HS-5 (cell line): ENCODE measurements at places on chromosomes 13 and 19.

DNA sequence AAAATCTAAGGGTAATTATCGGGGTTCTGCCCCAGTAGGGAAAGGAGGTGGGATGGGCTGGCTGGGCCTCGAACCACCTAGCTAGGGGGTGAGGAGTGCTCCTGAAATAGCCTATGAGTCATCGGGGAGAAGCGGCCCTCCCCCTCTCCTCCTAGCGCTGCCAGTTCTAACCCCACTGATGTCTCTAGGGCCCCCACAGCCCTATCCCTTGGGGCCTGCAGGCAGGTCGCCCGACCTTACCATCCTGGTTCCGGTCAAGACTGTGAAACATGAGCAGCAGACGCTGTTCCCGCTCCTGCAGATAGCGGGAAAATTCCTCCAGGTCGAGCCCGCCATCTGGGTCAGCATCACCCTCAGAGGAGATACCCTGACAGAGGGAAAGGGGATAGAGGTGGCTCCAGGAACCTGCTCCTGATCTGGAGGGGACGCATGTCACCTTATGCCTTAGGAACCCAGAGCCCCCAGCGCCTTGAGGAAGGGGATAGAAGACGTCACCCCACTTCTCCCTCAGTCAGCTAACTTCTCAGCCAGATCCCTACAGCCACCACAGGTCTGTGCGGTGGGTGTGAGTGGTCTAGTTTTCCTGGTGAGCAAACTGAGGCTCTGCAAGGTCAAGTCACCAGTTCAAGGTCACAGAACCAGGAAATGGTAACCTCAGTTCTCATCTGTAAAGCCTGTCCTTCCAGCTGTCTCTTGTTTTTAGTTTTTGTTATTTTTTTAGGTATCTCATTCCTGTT lies 1.5 kb downstream of the SLC25A23 start:
- no peak for DNase-seq

DNA sequence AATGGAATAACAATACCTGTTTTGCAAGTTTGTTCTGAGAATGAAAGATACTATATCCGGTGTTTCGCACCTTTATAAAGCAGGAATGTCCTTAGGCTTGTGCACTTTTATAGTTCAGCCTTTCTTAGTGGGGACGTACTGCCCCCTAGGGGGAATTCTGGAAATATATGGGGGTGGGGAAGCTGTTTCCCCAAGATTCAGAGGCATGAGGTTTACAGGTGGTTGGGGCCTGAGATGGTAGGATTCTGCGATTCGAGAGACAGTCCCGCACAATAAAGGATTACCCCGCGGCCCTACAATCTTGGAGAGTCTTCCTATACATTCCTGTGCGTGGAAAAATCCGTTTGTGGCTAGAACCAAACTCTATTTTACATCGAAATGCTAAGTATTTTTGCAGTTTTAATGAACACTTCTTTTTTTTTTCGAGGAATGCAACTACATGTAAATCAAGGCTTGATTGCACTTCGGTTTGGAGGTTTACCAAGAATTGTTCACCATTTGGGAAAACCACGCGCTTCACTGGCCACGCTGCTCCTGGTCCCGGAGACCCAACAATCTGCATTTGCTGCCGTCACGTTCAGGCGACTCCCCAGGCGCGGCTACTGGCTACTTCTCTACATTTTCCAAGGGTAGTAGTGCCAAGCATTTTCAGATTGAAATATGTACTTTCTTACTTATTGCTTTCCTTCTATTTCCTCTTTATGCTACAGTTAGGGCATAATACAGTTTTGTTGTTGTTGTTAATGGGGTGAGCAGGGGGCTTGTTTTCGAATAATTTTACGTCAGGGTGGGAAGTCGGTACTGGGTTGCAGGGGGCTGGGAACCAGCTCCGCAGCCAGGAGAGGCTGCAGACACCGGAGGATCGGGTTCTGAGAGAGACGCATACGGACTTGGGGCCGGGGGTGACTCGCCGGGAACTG lies 830 bp downstream of the NEK5 start:
- DNase-seq: no peak

- DNase-seq: no peak
Measured at GRCh38 chr13:111503376-111503775, 182.9 kb downstream of the TEX29 start.

GRCh38 chr13:77222000-77222690 lies 104.7 kb downstream of the MYCBP2 start:
- no peak for DNase-seq

DNA sequence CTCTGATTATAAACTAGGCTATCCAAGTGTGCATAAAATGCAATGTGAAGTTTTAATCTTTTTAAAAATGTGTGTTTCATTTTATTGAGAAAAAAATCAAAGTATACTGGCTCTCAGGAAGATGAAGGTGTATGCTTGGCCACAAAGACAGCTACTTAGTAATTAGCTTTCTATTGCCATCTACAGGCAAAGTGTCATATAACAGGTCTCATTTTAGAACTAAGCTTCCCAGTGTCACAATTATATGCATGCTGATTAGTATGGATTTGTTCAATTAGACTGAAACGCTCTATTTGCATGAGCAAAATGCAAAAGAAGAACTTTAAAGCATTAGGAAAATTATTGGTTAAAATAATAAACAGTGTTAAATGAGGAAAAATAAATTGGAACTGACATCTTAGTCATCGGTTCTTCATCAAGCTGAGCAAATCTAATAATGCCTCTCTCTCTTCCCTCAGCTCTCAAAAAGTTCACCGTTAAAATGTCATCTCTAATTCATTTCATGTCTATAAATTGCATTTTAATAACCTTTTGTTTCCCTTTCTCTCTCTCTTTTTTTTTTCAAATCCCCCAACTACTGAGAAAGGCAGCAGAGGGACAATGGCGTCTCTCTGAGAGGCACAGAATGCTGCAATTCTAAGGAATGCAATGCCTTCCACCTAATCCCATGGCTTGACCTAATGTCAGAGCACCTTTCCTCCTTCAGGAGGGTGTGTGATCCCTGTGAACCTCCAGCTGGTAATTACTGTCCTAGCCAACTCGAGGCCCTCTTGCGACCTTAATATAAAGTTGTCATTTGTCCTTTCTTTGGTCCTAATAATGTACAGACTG lies 313.1 kb upstream of the MAB21L1 start:
- no peak for DNase-seq

DNA sequence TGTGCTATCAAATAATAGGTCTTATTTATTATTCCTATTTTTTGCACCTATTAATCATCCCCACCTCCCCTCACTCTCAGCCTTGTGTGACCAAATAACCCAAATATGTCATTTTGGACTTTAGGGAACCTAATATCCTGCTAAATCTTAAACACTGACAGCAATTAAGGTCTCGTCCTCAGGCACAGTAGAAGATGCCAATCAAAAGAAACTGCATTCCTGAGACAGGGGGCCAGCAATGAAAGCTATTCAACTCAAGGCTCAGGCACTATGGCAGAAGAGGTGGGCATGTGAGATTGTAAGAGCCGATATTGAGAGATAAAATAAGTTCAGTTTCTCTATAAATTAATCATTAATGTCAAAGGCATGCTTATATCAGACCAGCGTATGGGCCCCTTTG lies 1437.7 kb upstream of the PCDH9 start:
- no peak for DNase-seq

DNA sequence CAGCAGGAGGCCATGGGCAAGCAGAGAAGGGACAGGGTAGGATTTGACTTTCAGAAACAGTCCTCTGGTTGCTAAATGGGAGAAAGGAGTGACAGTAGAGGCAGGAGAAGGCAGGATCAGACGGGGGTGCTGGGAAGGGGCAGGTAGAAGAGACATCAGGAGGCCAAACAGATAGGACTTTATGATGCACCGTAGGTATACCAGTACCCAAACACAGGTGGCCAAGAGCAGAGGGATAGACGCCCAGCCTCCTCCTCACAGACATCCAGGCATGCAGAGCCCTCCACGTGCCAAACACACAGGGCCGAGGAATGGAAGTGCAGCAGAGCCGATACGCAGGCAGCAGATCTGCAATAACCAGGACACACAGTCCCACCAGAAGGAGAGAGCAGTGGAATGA lies 1.3 kb upstream of the AXL start:
- DNase-seq: no peak

DNA sequence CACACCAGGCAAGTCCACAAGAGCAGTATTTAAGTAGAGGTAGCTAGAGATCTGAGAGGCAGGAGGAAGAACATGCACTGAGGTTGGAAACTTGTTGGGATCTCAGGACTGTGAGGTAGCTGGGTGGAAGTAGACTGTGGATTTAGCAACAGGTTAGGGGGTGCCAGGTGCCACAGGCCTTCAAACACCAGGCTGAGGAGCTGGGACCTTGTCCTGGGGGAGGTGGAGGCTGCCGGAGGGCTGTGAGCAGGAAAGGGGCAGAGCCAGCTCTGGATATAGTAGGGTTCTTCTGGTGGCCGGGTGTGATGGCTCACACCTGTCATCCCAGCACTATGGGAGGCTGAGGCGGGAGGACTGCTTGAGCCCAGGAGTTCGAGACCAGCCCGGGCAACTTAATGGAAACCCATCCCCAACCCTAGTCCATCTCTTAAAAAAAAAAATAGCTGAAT lies 3.1 kb downstream of the FUZ start:
- no peak for DNase-seq

DNA sequence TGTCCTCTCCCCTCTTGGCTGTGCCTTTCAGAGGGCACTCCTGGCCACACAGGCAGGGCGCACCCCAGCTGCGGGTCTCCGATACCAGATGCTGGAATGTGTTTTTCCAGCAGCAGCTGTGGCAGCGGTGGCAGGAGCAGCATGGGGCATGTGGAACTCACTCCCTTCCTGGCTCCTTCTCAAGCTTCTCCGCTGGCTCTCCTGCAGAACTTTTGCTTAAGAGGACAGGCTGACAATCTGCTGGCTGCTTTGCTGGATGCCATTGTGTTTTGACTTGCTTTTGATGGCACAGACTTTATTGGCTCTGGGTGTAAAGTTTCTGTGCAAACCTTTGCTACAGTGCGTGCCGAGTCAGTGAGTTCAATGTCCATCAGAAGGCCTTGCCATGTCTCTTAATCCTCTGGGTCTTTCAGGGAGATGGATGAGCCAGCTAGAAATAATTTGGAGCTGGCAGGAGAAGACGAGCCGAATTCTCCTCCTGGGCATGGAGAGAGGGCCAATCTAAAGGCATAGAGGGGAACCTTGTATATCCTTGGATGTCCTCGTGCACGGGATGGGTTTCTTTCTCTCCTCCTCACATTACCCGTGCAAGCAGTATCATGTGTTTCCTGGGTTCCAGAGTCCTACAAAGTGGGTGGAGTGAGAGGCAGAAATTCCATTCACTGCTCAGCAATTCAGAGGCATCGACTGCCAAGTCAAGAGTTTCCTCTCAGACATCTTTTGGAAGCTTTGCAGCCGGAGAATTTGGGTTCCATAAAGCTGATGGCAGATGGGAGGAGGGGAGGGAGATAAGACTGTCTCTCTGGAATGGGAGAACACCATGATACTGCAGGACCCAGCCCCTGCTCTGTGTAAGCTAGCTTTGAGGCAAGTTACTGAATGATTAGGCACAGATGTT lies 231.2 kb downstream of the FGF9 start:
- no peak for DNase-seq

- DNase-seq: peak; percentile 6
Measured at GRCh38 chr13:100721885-100722512, 47.4 kb upstream of the TMTC4 start.

DNA sequence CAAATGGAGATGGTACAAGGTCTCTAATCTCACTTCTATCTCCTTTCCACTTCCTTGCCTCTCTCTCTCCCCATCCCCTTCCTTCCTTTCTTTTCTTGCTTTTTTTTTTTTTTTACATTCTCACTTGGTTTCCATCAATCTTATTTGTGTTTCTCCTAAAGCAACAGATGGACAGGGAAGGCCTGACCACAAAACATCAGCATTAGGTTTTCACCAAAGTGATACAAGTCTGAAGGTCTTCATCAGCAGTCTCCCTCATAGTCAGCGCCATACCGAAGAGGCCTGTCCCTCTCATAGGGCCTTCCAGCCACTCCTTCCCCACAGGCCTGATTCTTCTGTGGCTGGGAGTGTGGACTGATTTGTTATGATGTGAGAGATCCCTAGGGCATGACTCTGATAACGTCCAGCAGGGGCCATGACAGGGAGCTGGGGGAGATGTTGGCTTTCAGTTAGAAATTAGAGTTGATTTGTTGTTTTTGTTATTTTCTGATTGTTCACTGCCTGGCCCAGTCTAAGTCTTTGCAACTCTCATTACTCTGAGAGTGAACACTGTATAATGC lies 158.7 kb downstream of the SLC7A1 start:
- DNase-seq: no peak

- DNase-seq: no peak
Measured at GRCh38 chr13:94933230-94933751, 220.9 kb upstream of the SOX21 start.

DNA sequence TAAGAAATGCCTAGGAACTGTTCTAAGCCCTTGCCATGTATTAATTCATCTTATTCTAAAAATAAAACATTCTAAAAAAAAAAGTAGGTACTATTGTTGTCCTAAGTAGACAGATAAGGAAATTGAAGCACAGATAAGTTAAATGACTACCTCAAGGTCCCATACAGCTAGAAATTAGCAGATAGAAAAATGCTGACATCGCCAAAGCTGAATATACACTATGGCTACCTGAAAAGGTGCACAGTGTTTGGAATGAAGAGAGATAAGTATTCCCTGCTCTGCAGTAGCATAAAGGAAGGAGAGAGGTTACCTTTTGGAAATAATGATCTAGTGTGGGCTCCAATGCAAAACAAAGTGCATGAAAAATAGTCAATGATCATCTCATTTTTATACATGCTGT lies 65.3 kb downstream of the DCT start:
- no peak for DNase-seq

- no peak for DNase-seq
Measured at GRCh38 chr13:75411924-75412537, 69.9 kb downstream of the TBC1D4 start.

DNA sequence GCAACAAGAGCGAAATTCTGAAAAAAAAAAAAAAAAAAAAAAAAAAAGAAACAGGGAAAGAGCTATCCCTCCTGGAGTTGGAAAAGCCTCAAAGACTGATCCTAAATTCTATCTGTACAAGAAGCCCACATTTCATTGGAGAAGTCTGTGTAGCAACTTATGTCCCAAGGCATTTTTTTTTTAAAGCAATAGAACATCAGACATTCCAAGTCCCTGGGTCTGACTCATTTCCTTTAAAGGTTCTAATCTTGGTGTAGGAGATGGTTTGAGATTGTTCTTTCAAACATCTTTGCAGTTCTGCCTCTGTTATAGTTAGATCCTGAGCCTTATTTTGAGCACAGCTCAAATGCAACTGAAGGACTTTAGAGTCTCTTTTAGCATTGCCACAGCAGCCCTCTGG lies 706.5 kb upstream of the MIR17HG start:
- DNase-seq: no peak

GRCh38 chr13:51167393-51168191 lies 54.6 kb upstream of the FAM124A start:
- no peak for DNase-seq

- DNase-seq: no peak
Measured at GRCh38 chr13:73966331-73966730, 167.9 kb downstream of the KLF12 start.

DNA sequence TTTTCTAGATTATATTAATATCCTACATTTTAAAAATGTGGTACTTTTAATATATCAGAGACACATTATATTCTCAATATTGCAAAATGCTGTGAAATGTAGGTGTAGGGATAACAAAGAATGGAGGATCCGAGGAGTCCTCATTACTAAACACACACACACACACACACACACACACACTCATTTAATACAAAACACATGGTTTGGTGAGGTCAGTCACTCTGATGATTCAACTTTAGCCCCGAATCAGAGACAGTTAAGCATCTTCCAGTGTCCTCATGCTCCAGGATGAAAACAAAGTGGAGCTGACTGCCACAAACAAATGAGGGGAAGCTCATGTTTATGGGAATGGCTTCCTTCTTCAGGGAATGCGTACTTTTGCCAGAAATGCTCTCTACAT lies 147.5 kb downstream of the CYSLTR2 start:
- DNase-seq: no peak
